Inflammatory macrophage treated with lipopolysaccharide for 4 hours (primary cell): ENCODE measurements at places on chromosomes 12 and 14.

GRCh38 chr12:89250636-89251035 lies 101.7 kb downstream of the DUSP6 start:
- no peak for DNase-seq

- peak; percentile 8 for DNase-seq
Measured at GRCh38 chr14:54329082-54329695, 67.6 kb upstream of the CDKN3 start.

DNA sequence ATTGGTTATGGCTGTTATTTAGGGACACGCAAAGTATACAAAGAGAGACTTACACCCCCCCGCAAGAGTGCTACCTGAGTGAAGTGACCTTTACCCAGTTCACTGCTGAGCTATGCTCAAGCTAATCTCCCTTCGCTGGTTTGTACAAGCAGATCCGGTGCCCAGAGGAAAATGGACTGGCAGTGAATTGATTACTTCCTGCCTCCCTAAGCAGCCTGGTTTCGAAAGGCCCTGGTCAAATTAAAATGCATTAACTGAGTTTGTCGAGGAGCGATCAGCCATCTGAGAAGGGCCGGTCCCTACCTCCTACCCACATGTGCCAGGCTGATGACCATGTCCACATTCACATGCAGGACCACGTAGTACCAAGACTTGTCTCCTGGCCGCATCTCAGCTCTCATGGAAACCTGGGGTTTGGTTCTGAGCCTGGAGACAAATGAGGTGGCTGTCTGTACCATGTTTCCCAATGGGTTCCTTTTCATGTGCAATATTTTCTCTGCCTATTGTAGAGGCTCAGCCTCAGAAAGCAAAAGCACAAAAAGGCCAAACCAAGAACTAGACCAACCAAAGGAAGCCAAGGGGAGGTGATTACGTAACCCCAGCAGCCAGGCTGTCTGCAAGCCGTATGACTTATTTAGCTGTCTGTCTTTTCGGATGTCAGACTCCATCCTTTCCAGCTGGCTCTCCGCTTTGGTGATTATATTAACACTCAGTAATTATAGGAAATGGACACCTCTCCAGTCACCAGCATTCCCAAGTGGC lies 284.7 kb upstream of the PWP1 start:
- DNase-seq = peak; percentile 74

DNA sequence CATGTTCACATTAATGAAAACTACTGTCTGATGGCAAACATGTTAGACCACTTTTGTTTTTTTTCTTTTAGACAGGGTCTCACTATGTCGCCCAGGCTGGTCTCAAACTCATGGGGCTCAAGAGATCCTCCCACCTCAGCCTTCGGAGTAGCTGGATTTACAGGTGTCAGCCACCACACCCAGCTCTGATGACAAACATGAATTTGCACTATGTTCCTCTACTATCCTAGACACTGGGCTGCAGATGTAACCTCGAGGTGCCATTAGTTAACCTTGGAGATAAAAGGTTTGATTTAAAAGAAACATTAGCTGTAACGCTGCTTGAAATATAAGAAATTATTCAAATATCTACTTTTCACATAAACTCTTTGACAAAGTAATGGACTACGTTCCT lies 8.1 kb downstream of the VPS37B start:
- no peak for DNase-seq

GRCh38 chr14:100962494-100962893 lies 59.0 kb upstream of the RTL1 start:
- no peak for DNase-seq
